Activated naive CD4-positive, alpha-beta T cell treated with anti-CD3 and anti-CD28 coated beads for 36 hours (primary cell): ENCODE measurements at places on chromosomes 2 and 18.
A peak's percentile ranks its signal among the peaks of the same experiment; 100 is the strongest.

- peak; percentile 16 for DNase-seq
Observed at GRCh38 chr2:158755310-158756087, 39.6 kb upstream of the DAPL1 start.

- peak; percentile 59 for DNase-seq
Observed at GRCh38 chr18:50218432-50219197, 23.7 kb upstream of the MYO5B start.

- peak; percentile 65 for DNase-seq
Observed at GRCh38 chr2:232142049-232142448, 180.5 kb downstream of the DIS3L2 start.

GRCh38 chr2:55012672-55013484, 37.4 kb downstream of the RTN4 start:
- DNase-seq: no peak

DNA sequence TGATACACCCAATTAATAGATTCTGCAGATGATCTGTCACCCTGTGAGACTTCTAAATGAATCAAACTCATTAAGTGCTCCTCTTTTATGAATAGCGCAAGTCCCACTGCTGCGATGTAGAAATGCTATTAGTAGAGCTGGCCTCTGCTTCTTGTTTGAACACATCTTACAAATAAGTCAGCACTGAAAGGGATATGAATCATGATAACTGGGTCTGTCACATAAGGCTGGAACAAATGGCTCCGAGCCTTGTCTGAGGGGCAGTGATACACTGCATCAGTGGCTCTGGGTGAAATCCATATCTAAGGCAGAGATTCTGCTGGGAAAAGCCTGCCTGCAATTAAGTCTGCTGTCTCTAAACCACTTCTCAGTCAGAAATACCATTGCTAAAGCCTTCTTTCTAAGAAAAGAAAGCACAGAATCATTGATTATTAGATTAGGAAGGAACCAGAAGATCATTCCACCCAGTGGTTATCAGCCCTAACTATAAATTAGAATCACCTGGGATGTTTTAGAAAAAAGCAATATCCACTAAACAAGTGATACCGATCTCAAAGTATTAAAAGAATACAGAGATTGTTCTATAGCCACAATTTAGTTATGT, 75.2 kb downstream of the SLC5A7 start:
- no peak for DNase-seq

GRCh38 chr2:65613968-65614555, 181.7 kb upstream of the SPRED2 start:
- DNase-seq: no peak

DNA sequence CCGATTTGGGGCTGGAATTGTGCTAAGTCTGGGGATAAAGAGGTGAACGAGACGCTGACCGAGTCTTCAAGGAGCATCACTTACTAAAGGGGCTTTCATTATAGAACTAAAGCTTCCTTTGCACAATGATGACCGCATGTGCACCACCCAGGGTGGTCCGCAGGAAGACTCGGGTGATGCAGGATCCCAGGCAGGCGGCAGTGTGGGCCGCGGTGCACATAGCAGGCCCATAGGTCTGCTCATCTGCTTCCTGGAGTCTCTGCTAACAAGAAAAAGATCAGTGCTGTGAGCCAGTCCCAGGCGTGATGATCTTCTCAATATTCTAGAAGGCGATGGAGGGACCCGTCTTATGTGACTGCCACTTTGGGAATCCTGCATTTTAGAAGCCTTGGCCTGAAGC, 122.8 kb downstream of the PXDN start:
- DNase-seq: no peak

DNA sequence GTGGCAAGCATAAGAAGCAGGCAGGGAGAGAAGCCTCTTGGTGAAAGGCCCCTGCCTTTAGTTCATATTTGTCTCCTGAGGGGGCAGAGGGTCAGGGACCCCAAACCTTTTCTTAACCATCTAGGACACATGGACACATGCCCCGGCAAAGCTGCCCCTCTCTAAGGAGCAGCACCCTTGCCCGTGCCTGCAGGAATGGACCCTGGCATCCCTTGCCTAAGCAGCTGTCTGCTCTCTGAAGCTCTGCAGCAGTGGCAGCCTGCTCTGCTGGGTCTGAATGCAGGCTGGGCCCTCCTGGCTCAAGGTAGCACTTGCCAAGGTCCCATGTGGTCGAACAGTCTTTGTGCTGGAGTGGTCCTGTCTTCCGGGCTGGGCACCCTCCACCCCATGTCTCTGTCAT, 174.4 kb downstream of the CELF4 start:
- no peak for DNase-seq

DNA sequence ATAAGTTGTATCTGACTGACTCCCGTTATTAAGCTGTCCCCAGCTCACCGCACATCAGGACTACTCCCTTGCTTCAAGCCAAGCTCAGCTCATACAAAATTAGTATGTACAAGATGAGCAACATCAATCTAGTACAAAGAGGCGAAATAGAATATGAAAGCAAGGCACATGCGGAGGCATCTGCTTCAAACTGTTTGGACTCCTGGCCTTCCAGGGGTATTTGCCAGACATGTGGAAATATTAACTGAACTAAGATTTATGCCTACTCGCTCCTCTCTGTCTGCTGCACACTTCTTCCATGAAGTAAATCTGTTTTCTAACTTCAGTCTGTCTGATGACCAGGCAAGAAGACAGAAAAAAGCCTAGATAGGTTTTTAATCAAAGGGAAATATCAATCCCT, 499.8 kb downstream of the PID1 start:
- no peak for DNase-seq

- no peak for DNase-seq
Observed at GRCh38 chr2:104444392-104444791, 409.5 kb upstream of the POU3F3 start.

GRCh38 chr2:59174536-59175243, 933.6 kb upstream of the FANCL start:
- DNase-seq: no peak

DNA sequence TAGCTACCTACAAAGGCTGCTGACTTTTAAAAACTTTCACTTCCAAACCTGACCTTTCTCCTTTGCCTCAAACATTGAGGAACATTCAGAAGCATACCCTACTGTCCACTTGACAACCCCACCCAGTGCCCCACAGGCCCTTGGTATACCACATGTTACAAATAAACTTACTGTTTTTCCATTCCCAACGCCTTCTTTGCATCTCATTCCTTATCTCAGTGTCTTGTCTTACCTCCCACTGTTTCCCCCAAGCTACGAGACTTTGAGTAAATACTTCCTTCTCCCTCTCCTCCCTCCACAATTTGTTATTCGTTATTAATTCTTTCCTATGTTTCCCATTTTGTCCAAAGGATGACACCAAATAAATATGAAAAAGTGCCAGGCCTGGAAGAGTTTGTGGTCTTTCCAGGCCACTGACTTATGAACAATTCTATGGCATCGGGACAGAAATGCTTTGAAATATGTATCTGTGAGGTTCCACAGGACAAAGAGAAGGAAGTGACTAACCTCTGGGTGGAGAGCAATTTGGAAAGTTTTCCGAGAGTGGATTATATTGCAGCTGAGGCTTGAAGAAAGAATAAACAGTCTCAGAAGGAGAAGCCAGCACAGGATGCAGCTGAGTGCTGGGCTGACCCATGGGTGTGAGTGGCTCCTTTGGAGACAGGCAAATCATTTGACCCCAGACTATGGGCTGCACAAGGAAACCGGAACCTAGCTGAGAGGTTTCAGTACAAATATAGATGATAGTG, 409.0 kb downstream of the LPIN1 start:
- DNase-seq: no peak

- DNase-seq: no peak
Observed at GRCh38 chr2:2563309-2563860, 232.3 kb upstream of the MYT1L start.

DNA sequence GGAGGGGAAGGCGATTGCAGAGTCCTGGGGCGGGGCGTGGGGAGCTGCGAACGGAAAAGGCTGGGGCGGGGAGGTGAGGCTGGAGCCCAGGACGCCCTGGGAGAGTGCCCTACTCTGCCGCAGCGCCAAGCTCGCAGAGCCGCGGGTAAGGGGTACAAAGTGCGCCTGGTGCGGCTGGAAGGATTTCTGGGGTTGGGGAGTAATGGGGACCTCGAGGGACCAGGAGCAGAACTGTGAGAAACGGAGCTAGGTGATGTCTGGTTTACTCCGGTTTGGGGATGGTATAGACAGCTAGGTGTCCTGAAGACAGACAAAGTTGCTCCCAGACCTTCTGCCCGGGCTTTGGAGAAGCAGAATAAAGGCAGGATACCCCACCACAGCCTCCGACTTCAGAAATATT, 718 bp upstream of the NXPH2 start:
- no peak for DNase-seq

- no peak for DNase-seq
Observed at GRCh38 chr18:48058486-48058885, 128.0 kb upstream of the SMAD2 start.

GRCh38 chr2:127857265-127857808, 618 bp downstream of the POLR2D start:
- DNase-seq: peak; percentile 32

DNA sequence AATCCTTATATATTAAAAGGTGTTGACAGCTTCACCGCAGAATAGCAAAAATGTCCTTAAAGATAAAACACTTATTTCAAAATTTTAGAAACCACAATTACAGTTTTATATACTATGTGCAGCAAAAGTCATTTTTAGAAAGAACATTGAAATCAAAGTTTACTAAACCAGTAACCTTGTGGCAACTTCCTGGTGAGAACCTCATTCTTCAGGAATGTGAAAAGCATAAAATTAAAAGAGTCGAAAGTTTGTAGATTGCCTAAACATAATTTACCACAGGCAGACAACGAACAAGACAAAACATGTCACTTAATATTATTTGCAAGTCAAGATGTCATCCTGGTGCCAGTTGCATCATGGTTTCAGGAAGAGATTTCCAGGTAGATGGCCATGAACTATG, 108.3 kb upstream of the NRP2 start:
- no peak for DNase-seq

GRCh38 chr2:134127496-134127895, 126.4 kb upstream of the MGAT5 start:
- peak; percentile 84 for DNase-seq

DNA sequence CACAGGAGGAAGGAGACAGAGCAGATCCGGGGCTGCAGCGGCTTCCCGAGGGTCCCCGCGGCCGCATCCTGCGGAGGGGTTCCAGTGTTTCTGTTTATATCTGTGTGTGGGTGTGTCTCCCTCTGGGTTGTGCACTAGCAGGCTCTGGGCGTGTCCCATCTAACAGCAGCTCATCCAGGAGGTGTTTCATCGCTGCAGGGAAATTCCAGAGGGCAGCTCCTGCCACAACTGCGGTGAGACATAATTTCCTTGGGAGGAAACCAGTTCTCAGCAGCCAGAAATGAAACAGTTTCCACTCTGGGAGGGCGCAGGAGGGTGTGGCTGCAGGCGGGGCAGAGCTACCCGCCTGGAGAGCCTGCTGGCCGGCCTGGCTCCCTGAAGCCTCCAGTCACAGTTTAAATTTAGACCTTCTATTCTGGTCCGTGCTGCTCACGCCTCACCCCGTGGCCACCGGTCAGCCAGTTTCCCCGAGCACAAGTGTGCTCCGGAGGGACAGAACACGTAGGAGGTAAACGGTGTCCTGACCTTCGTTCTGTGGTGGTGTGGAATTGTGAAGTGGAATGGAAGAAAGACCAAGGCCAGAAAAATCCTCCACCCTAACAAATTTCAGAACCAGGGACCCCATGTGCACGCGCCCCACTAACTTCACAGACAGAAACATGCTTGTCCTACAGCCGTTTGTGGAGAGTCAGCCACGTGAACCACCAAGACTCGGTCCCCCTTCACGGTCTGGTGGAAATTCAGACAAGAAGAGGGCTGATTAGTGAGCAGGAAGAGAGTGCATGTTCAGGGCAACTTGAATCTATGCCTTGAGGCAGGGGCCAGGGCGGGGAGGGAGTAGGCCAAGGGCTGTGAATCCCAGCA, 50.2 kb downstream of the TEX44 start:
- DNase-seq: peak; percentile 89

GRCh38 chr2:20543469-20544152, 96.7 kb downstream of the RHOB start:
- DNase-seq: no peak

DNA sequence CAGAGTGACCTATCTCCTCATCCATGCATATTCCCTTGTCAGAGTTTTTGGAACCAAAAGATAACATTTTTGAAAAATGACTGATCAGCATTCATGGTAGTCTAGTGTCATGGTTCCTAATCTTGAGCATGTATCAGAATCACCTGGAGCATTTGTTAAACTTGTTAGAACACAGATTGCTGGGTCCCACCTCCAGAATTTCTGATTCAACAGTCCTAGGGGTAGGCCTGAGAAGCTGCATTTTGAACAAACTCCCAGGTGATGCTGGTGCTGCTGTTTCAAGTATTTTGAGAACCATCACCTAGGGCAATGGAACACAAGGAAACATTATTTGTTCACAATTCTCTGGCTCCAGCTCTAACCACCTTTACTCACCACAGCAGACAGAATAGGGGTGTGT, 21.0 kb downstream of the TMEM200C start:
- DNase-seq: no peak

DNA sequence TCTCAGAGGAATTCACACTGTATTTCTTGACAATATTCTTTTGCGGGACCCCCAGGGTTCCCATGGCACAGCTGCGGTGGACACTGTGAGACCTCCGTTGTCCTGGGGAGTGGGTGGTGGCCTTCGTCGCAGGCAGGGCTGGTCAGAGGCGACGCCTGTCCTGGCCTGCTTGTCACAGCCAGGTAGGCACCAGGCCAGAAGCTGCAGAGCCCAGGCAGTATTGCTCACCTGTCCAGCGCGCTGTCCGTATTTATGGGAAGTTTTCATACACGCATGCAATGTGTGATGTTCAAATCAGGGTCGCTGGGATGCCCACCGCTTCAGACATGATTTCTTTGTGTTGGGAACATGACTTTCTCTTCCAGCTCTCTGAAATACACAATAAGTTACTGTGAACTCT, 126.6 kb downstream of the RTP5 start:
- DNase-seq: no peak

DNA sequence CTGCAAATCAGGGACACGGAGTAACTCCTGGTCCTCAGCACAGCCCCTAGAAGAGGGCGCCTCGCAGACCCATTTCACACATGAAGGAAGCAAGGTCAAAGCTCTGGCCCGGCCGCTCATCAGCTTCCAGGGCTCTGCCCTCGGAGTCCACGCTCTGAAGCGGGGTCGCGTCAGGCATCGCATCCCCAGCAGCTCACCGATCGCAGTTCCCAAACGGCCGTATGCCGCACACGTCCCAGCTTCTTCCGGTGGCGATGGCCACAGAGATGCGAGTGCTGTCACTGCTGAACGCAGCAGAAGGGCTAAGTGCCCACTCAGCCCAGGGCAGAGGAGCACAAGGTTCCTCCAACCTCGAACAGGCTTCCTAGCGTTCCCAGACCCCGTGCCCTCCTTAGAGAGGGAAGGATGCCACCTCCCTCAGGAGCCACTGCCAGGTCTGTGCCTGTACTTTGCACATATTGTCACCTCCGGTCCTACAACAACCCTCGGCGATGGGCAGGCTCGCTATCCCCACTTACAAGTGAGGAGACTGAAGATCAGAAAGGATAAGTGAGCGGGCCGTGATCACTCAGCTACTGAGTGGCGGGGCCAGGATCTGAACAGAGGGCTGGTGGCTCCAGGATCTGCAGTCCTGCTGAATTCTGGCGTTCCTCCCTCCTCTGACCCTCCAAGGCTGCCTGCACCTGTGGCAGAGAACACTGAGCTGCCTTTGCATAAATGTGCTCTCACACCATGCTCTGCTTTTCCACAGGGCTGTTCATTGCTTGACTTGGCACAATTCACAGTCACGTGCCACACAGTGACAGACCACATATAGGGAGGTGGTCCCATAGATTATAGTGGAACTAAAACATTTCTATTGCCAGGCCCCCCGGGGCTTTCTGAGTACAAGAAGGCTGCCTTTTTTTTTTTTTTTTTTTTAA, 71.4 kb downstream of the COPS8 start:
- no peak for DNase-seq

- no peak for DNase-seq
Observed at GRCh38 chr2:74387346-74387745, 7.2 kb upstream of the DCTN1 start.
